ENCODE measurements at places on chromosomes 11 and 22. TPM values are rescaled to one million over a fixed set of nuclear protein-coding genes. Genes with fewer than 3 reads are reported as not detected.

DNA sequence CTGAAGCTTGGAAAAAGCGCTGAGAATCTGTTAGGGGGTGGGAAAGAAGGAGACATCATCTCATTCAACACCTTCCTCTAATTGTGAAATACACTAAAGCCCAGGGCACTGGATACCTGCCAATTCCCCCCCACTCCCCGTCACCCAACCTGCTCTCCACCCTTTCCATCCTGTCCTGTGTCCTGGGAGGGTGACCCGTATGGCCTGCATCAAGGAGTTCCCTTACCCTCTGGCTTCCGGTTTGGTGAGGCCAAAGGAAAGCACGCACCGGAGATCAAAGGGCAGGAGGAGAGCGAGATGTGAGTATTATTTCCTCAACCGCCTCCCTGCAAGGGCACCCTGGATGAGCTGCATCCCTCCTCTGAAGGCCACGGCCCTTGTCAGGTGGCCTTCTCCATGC is 65.0 kb upstream of the PTPRJ start:
- DNase-seq, result no peak

The FAM111B gene
- polyA plus RNA-seq, result 7.3 TPM

DNA sequence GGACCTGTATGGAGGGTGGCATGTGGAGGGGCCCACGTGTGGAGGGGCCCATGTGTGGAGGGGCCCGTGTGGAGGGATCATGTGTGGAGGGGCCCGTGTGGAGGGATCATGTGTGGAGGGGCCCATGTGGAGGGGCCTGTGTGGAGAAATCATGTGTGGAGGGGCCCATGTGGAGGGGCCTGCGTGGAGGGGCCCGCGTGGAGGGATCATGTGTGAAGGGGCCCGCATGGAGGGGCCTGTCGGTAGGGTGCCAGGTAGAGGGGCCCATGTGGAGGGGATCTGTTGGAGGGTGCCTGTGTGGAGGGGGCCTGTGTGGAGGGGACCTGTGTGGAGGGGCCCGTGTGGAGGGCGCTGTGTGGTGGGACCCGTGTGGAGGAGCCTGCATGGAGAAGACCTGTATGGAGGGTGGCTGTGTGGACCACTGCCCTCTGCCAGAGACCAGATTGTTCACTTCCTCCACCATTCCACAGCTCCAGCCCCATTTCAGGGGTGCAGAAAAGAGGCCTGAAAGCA is 47.0 kb downstream of the IGLL5 start:
- DNase-seq, result no peak

GRCh38 chr11:66985508-66986177 is 10.5 kb downstream of the C11orf86 start:
- DNase-seq, result no peak

The GNG3 gene
- 0.29 TPM for polyA plus RNA-seq

DNA sequence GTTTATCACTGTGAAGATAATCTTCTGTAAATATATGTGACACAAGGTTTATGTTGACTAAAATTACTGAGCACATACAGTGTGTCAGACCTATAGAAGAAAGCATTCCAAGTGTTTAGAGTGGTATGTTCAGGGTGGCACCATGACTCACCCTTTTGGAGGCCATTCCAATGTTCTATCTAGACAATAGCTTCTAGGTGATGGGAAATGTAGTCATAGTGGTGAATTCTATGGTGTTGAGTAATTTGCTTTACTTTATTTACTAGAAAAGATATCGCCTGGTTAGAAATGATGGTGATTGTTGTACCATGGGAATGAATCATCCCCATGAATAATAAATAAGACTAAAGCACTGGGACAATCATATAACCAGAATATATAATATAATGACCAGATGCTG is 72.9 kb upstream of the OR4C15 start:
- no peak for DNase-seq

DNA sequence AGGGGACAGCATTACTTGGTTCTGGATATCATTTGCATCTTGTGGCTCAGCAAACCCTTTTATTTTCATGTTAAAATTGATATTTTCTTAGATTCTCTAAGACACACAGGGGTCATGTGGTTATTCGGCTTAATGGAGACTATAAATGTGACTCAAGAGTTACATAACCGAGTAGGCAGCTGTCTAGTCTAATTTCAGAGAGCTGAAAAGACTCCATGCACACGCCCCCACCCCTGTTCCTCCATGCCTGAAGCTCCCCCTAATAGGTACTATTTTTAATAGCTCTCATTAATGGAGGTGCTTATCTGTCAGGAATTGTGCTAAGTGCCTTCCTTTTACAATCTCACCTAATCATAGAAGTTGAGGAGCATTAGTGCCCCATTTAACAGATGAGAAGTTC is 189.2 kb upstream of the ARHGAP20 start:
- DNase-seq, result no peak

The ANO3 gene
- 0.10 TPM for polyA plus RNA-seq

- DNase-seq, result peak; percentile 88
Observed at GRCh38 chr22:39405346-39406085, 5.9 kb downstream of the TAB1 start.

GRCh38 chr22:49896201-49896600 is 22.0 kb downstream of the ALG12 start:
- DNase-seq, result no peak

DNA sequence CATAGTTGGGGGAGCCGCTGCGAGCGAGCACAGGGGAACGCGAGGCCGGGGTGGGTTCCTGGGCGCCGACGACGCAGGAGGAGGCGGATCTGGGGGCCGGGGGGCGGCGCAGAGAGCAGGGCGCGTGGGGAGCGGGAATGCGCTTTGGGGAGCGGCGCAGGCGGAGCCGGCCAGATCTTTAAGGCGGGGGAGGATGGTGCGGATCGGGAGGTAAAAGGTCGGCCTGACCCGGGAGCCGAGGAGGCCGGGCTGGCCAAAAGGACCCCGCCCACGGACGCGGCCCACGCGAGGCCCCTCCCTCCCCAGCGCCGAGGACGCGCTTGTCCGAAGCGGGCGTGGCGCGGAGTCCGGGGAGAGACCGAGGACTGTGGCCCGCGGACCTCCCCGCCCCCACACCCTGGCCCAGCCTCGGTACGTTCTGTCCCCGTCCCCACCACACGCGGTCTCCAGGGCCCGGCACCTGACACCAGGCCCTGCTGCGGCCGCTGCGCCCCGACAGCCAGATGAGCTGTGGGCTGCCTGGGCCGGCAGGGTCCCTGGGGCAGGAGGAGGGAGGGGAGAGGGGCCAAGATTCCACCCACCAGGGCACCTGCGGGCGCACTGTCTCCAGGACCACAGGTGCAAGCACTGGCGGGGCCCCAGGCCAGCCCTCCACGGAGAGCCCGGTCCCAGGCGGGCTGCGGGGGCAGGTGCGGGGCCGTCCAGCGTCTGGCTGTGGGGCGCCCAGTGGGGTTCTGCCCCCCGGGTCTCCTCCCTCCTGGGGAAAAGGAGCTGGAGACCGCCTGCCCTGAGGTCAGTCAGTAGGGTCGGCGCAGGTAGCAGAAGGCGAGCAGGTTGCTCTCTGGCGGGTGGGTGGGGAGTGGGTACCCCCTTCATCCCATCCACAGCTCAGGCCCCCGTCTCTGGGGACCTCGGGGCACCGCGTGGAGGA is 10.9 kb downstream of the PIM3 start:
- peak; percentile 63 for DNase-seq

- DNase-seq, result no peak
Observed at GRCh38 chr11:100824041-100824809, 137.1 kb downstream of the ARHGAP42 start.

- no peak for DNase-seq
Observed at GRCh38 chr11:35056391-35057093, 82.4 kb upstream of the CD44 start.

DNA sequence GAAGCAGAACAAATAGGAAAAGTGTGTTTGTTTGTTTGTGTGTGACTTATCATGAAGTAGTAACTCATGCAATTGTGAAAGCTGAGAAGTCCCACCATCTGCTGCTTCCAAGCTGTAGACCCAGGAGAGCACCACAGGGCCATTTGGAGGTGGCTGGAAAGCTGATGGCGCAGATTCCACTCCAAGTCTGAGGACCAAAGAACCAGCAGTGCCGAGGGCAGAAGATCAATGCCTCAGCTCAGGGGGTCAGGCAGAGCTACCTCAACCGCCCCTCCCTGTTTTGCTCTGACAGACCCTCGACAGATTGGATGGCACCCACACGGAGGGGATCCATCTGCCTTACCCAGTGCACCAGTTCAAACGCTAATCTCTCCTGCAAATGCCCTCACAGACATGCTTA is 896.2 kb downstream of the BRD1 start:
- no peak for DNase-seq

The SLC7A4 gene
- polyA plus RNA-seq, result 0.13 TPM

The MS4A6E gene
- polyA plus RNA-seq, result not detected

The SART1 gene
- 48.6 TPM for polyA plus RNA-seq

GRCh38 chr11:2526808-2527381 is 82.1 kb downstream of the KCNQ1 start:
- peak; percentile 38 for DNase-seq

DNA sequence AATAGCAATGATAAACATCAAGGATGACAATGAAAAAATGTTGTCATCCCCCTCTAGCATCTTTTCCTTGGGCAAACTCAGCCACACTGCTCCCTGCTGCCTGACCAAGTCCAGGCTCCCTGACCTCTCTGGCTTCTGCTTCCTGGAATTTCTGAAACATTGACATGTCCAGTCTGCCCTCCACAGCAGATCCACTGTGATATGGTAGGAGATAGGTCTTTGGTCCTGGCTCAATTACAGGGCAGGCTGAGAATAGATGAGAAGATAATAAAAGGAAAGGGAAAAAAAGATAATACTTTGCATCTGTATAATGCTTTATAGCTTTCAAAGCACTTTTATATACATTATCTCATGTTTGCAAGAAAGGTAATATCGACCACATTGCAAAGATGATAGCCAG is 417.7 kb downstream of the BUD13 start:
- no peak for DNase-seq

DNA sequence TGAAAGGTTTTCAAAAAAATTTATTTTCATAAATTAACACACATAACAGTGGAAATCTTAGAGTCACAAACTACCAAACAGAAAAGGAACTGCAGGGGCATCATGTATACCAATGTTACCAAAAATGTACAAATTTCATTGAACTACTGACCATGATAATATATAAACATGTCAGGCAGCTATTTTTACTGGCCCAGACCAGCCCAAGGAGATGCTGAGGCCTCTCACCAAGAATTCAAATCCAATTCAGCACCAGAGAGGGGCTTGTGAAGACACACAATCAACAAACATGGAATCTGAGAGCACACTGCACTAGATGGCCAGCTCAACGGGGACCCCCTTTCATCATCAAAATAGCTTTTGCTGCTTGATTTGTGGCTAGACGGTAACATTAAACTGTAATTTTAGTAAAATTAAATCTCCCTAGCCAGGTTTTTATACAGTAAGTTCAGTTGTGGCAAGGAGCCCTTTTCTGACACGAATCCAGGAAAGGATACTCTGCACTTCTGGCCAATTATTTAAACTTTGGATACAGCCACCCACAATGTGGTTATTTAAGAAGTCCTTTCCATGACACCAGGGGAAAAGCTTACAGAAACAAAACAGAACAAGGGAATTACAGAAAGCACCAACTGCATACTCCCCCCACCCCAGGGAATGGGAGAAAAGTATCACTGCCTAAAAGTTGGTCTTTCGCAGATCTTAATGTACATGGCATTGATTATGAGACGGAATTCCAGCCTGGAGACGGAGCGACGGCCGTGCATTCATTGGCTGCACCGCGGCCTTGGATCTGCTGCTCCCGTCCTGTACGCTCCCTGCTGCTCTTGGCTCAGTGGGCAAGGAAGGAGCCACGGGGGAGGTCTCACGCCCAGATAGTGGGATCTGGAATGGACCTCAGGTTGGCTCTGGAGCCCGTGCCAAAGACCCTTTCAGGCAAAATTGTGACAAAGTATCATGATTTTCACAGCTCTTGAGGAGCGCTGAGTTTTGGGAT is 19.6 kb upstream of the PISD start:
- DNase-seq, result peak; percentile 72

DNA sequence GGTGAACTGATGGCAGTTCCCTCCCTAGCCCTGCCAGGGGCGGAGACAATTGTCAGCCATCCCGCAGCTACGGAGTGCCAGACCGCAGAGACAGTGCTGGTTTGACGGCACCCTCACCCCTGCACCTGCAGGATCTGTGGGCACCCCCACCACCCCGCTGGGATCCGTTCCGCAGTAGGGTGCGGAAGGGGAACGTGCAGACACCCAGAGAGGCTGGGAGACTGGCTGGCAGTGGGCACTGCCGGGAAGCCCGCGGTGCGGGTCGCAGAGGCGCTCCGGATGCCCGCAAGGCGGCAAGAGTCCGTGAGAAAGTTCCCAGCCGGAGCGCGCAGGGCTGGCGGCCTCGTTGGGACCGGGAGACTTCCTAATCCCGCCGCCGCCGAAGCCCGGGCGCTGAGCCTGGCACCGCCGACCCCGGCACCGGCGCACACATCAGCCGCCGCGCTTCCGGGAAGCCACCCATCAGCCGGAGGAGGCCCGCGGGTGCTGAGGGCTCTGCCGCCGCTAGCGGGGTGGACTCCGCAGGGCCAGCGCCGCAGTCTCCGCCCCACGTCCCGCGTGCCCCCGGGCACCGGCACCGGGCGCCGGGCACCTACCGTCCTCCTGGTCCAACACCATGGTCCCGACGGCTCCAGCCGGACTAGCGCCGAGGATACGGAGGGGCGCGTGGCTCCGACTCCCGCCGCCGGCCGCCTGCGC is 4.3 kb upstream of the LMO1 start:
- DNase-seq, result peak; percentile 35

GRCh38 chr11:12862696-12863469 is 146.2 kb upstream of the RASSF10 start:
- DNase-seq, result peak; percentile 81

DNA sequence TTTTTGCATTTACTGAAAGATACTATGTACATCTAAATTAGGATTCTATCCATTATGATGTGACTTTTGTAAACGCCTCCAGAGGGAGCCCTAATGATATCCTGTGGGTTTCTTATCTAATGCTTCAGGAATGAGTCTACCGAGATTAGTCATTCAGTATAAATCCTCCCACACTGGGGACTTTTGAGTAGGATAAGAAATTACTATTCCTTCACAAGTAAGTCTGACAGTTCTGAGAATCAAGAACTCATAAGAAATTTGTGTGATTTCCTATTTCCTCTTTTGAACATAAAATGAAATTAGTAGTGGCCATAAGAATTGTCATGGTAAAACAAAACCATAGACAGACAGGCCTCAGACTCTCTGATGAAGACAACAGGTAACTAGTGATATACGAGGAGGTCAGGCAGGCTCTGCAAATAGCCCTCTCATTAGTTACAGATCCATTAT is 10.0 kb upstream of the OR5M1 start:
- DNase-seq, result peak; percentile 89

The ZP1 gene
- 1.0 TPM for polyA plus RNA-seq

GRCh38 chr22:47602732-47603131 is 840.3 kb downstream of the TBC1D22A start:
- no peak for DNase-seq
